ENCODE measurements at places on chromosomes 5 and 9.
A peak's percentile ranks its signal among the peaks of the same experiment; 100 is the strongest.

DNA sequence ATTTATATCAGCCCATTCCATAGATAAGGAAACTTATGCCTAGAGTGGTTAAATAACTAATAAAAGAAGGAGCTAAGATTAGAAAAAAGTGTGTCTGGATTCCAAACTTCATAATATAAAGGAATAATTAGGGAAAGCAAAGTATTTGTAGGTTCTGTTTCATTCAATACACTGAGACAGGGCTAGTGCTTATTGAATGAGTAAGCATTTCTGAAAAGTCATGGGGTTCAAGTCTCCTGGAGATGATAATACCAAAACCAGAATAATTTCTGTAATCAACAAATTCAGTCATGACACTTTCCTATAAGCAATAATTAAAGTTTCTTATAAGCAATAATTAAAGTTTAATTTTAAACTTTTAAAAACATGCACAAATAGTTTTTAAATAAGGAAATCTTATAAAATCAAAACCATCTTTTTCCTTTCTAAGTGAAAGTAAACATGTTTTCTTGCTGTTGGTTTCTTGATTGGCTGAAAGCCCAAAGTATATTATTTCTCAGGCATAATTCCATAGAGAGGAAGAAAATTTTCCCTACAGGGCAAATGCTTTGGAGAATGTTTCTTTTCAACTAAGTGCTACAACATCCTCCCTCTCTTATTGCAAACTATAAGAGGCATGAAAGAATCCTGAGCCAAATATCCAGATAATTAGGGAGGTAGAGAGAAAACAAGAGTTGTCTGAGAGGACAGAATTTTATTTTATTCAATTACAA lies 510.2 kb downstream of the PRELID2 start:
- DNase-seq = no peak

DNA sequence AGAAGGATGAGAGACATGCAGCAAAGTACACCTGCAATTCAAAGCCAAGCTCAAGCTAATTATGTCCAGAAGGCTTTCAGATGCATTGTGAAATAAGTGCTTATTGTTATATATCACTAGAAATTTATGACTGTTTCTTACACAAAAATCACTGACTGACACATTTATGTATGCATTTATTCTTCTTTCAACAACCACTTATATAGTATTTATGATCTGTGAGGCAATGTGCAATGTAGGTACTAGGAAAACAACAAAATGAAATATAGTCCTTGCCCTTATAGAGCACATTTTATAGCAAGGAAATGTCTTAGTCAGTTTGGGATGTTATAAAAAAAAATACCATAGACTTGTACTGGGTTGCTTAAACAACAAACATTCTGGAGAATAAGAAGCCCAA lies 167.6 kb downstream of the YIPF5 start:
- DNase-seq = no peak

GRCh38 chr5:38228914-38229313 lies 29.4 kb upstream of the EGFLAM start:
- no peak for DNase-seq

DNA sequence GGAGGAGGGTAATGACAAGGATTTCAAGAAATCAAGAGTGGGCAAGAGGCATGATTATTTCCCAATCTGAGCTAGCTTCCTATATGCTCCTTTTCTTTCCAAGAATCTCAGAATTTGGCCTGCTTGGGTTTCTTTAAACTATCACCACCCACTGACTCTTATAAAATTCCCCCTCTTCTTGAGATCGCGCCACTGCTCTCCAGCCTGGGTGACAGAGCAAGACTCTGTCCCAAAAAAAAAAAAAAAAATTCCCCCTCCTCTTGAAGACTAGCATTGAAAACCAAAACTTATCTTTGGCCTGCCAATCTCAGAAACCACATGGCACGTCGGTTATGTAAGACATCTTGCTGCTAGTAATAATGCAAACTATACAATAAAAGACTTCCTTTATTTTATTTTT lies 3.4 kb upstream of the DMXL1 start:
- no peak for DNase-seq

- peak; percentile 28 for DNase-seq
Measured at GRCh38 chr5:139287890-139288635, 5.5 kb upstream of the MATR3 start.

DNA sequence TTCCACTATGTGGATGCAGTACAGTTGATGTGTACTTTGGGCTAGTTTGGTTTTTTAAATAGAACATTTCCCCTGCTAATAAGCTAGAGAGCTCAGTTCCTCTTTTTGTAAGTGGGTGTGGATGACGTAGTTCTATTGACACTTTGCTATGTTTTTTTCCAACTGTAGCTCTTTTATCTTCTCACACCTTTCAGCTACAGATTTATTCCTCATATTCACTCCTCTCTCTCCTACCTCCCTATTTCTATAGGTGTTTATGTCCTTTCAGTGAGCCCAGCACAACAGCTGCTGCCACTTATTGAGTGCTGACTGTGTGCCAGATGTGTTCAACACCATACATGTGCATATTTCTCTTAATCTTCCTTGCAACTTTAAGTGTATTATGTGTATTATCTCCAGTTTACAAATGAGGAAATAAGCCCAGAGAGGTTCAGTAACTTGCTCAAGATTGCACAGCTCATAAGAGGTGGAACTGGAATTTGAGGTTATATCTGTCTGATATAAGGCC lies 215.7 kb downstream of the SEMA6A start:
- DNase-seq = no peak

- no peak for DNase-seq
Measured at GRCh38 chr5:163563880-163564279, 58.5 kb downstream of the MAT2B start.

Data from NCI-H510A treated with DMSO at 0.1 percent for 48 hours (cell line).